ENCODE measurements at places on chromosomes 7 and 10. TPM values are rescaled to one million over a fixed set of nuclear protein-coding genes. Genes with fewer than 3 reads are reported as not detected.

GRCh38 chr10:15052121-15052520 lies 8.4 kb downstream of the OLAH start:
- DNase-seq: no peak

- no peak for DNase-seq
Measured at GRCh38 chr10:3494131-3494837, 290.7 kb downstream of the KLF6 start.

LOXL4 gene
- total RNA-seq: 52.1 TPM

MYL10 gene
- total RNA-seq: not detected

All from HFFc6 (cell line).